ENCODE measurements at places on chromosomes 6 and 20.

GRCh38 chr6:169701311-169701953, 397 bp downstream of the WDR27 start:
- no peak for DNase-seq

- no peak for DNase-seq
These were observed 6.9 kb downstream of the TP53INP2 start for GRCh38 chr20:34710861-34711574.

DNA sequence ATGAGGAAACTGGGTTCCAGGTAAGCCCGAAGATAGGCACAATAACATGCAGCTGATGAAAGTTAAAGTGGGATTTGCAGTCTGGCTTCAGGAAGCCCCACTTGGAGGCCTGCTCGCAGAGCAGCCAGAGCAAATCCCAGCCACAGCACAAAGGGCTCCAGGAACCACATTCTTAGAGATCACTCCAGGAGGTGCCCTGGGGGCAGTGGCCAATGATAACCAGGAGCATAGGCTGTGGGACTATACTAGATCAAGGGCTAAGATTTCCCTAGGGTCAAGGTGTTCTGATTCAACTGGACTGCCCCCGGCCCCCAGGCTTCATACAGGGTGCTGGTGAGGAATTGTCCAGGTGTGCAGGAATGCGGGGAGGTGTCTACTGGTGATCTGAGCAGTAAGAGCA, 133.9 kb upstream of the PTPRT start:
- no peak for DNase-seq

DNA sequence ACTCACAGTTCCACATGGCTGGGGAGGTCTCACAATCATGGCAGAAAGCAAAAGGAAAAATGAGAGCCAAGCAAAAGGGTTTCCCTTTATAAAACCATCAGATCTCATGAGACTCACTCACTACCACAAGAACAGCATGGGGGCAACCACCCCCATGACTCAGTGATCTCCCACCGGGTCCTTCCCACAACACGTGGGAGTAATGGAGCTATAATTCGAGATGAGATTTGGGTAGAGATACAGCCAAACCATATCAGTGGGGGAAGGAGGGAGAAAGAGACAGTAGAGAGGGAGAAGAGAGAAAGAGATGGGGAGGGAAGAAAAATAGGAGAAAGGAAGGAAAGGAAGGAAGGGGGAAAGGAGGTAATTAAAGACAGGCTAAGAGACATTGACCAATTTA, 30.1 kb downstream of the GMDS start:
- no peak for DNase-seq

DNA sequence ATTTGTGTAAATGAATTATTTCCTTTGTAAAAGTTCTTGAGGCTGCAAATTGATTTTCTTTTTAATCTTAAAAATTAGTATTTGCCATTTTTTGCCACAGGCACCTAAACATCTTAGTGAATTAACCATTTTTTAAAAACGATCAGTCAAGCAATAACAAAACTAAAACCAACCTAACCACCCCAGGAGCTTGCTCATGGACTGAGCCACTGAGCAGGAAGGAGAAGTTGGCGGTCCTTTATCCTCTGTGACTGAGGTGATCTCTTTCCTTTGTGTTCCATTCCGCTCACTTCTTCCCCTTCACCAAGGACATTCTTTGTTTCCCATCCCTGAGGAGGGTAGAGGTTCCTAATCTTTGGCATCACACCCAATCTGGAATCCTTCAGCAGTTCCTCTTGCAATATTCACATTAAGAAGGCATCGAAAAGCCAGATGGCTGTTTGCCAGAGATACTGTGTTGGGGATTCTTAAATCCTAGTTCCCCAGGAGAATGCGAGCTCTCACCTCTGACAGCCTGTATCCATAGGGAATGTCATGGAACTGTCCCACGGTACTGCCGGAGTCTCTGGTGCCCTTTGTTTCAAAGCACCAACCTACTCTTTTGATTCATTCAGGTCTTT, 30.5 kb downstream of the RPRD1B start:
- DNase-seq: no peak

DNA sequence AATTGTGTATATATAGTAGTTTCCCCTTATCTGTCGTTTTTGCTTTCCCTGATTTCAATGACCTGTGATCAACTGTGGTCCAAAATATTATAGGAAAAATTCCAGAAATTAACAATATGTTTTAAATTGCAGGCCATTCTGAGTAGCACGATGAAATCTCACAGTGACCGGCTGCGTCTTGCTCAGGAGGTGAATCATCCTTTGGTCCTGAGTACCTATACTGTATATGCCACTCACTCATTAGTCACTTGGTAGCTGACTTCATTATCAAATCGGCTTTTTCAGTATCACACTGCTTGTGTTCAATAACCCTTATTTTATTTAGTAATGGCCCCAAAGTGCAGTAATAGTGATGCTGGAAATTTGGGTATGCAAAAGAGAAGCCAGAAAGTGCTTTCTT, 728.3 kb upstream of the EYS start:
- no peak for DNase-seq

All from kidney epithelial cell (primary cell).